Stimulated activated CD8-positive, alpha-beta memory T cell treated with anti-CD3 and anti-CD28 coated beads, Interleukin-4, amount 100 ng/mL, for 1 hour (primary cell): ENCODE measurements at places on chromosomes 4 and X.

- no peak for DNase-seq
Measured at GRCh38 chrX:95383778-95384177, 1300.9 kb upstream of the DIAPH2 start.

GRCh38 chr4:156073976-156074375 lies 120.3 kb upstream of the CTSO start:
- DNase-seq, result no peak

DNA sequence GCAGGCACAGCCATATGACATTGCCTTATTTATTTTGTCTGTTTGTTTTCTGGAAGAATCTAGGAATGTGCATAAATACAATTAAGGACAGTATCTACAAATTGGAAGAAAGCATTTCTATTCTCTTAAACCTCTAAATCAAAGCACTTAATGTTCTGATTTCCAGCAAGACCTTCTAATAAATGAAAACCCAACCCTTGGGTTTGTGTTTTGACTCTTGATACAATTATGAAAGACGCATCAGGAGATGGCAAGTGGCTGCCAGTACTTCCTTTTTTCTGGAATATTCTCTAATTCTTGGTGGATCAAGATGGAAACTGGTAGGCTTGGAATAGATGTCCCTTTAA lies 437 bp upstream of the CPE start:
- DNase-seq, result no peak

DNA sequence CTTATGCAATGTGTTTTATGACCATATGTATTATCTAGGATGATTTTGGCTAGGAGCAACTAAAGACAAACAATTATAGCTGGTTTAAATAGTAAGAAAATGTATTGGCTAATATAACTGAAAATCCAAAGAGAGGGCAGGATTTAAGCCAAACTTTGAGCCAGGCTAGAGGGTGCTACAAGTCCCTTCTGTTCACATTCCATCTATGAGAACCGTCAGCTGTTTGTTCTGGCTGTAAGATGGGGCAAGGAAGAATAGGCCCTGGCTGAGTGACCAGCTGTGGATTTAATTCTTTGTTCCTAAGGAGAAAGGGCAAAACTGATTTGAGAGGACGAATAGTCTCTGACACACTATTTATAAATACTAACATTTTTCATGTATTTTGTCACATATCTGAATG lies 79.2 kb upstream of the UGT8 start:
- no peak for DNase-seq

DNA sequence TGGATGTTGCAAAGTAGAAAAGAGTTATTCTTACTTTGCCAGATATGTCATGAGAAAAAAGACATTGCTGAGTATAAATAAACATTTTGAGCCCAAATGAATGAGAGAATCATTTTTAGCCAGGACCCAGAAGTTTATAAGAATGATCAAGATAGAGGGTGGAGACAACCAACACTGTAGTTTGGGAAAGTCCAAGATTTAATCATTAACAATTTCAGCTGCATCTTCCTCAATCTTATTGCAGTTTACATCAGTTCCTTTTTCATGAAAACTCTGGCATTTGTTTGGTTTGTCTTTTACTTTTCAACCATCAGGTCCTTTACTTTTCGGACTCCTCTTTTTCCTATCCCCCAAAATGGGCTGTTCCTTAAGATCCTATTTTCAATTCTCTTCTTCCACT lies 645.9 kb downstream of the ANKRD50 start:
- DNase-seq, result no peak

- DNase-seq, result no peak
Measured at GRCh38 chrX:106436691-106437090, 175.1 kb upstream of the RADX start.

- no peak for DNase-seq
Measured at GRCh38 chr4:76699751-76700310, 198.1 kb downstream of the SOWAHB start.

- no peak for DNase-seq
Measured at GRCh38 chr4:135411251-135411650, 1209.7 kb upstream of the PABPC4L start.

GRCh38 chr4:59938166-59938565 lies 1262.0 kb upstream of the ADGRL3 start:
- DNase-seq, result no peak

GRCh38 chr4:140774510-140774909 lies 18.3 kb upstream of the TBC1D9 start:
- no peak for DNase-seq

DNA sequence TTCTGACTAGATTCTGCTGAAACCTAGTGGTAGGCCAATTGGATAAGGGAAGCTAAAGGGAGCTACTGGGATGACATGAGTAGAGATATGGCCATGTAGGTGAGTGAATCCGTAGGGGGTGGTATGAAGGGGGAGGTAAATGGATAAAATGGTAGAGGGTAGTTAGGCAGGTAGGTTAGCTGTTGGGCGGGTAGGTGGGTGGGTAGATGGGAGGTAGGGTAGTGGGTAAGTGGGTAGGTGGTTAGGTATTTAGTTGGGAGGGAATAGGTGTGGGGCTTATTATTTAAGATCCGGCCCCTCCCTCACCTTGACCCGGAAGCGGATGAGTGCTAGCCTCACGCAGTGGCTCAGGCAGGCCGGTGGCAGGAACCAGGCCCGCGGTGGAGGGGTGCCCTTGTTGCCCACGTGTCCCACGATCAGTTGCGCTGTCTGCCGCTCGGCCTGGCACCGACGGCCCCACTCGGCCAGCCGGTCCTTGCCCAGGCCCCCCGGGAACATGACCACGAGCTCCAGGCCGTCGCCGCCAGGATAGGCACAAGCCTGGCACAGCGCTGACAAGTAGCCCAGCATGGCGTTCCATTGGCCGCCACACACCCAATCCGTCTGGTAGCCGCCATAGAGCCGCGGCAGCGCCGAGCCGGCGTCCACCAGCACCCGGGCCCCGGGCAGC lies 725 bp downstream of the FAM120C start:
- peak; percentile 34 for DNase-seq

GRCh38 chr4:189807031-189807430 lies 133.6 kb upstream of the FRG1 start:
- no peak for DNase-seq

DNA sequence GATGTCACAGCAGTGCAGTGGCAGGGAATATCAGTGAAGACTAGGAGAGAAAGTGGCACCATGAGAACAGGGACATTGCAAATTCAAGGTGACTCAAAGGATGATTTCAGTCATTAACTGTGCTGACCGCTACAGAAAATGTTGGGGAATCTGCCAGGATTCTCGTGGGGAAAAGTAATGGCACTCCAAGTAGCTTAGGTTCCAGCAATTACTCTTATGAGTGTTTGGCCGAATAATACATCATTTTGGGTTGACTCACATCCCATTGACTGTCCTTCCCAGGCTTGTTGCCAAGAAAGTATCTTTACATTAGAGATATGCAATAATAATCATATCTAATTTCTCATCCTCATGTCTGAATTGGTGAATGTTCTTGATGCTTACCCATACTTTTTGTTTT lies 1411.1 kb upstream of the PCDH7 start:
- no peak for DNase-seq

DNA sequence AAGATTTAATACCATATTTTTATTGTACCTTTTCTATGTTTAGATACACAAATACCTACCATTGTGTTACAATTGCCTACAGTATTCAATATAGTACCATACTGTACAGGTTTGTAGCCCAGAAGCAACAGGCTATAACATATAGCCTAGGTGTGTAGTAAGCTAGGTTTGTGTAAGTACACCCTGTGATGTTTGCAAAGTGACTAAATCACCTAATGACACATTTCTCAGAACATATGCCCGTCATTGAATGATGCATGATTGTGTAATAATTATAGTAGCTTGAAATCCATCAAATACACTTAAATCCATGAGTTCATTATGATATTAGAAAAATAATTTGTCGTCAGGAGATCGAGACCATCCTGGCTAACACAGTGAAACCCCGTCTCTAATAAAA lies 30.8 kb downstream of the GAB3 start:
- DNase-seq, result no peak

DNA sequence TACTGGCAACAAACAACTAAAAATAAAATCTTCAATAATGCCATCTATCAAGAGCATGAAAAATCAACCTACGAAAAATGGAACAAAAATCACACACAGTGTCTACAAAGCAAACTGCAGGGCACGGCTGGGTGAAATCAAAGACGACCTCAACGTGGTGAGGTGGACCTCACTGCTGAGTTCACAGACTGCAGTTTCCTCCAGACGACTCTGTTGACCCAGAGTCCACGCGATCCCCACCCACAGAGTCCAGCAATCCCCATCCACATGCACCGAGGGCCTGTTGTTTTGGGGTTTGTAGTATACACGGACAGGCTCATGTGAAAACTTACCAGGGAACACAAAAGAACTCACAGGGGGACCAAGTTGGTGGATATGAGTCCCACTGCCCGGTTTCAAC lies 31.1 kb upstream of the GTPBP6 start:
- DNase-seq, result no peak

- DNase-seq, result no peak
Measured at GRCh38 chr4:38330321-38330720, 333.7 kb upstream of the KLF3 start.

DNA sequence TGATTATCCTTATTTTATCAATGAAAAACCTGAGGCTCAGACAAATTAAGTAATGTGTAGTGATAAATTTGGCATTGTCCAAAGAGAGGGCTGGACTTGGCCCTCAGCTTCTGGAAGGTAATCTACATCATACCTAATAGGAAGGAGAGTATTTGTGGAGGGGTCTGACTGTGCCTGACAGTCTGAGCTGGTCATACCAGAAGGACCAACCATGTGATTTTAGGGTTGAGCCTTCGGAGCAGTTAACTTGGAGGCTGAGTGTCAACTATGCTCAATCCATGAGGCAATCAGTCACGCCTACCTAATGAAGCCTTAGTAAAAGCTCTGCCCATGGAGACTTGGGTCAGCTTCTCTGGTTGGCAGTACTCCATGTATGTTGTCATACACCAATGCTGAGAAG lies 136.4 kb downstream of the CPE start:
- DNase-seq, result no peak

DNA sequence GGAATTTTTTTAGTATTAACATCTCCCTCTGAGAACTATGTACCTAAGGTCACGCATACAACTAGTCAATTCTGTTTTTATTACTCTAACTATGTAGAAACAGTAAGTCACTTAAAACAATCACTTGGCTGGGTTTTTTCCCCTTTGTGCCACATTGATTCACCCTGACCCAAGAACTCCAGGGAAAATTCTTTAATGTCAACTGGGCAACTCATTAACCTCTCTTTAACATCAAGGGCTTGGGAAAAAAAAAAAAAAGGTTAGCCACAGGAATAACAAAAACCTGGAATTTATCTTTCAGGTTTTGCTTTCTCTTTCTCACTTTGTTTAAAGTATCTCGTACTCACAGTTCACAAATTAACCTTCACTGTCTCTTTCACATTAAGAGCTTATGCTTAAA lies 8.1 kb downstream of the RPL9 start:
- no peak for DNase-seq

- no peak for DNase-seq
Measured at GRCh38 chr4:69731241-69731640, 29.2 kb downstream of the SULT1B1 start.

- no peak for DNase-seq
Measured at GRCh38 chrX:21151051-21151450, 223.2 kb upstream of the CNKSR2 start.

DNA sequence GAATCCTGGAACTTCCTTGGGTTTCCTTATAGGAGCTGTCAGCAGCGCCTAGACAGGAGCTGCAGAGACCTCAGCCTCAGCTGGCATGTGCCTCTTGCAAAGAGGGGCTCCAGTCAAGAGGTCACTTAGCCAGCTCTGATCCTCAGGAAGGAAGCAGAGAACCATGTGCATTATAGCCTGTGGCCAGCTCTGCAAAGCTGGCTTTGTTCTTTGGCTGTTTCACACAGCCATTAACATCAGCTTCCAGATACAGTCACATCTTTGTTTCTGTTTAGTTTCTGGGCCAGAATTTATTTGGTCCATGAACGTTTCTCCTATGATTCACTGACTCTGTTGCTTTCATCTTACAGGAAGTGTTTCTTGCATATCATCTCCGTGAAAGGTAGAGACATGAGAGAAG lies 92.4 kb downstream of the CC2D2A start:
- DNase-seq, result no peak

DNA sequence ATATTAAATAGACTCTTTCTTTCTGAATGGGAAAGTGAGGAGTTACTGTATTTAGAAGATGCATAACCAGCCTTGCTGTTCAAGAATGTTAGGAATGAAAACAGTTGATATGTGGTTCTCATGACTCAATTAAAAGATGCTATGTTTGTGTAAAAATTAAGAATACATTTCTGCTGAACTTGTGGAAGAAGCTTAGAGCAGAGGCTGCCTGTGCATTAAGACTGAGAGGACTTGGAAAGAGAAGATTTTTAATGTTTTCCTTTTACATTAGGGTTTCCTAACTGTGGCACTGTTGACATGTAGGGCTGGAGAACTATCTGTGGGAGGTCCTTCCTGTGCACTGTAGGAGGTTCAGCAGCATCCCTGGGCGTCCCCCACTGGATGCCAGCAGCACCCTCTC lies 137.7 kb downstream of the GPR143 start:
- DNase-seq, result no peak

DNA sequence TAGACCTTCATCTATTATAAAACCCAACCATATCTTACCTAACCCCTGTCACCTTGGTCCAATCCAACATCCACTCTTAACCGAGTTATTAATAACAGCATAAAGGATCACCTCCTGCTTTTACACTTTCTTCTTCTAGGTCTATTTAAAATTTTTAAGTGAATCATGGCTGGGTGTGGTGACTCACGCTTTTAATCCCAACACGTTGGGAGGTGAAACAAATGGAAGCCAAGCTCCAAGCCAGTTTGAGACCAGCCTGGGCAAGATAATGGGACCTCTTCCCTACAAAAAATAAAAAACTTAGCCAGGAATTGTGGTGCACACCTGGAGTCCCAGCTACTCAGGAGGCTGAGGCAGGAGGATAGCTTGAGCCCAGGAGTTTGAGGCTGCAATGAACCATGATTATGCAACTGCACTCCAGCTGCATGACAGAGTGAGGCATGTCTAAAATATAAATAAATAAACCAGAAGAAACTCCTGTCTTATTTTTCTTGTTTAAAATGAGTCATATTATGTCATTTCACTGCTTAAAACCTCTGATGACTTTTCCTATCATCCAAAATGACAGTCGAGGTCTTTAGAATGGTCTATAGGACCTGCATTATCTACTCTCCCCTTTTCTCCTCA lies 188.4 kb downstream of the GASK1B start:
- no peak for DNase-seq

DNA sequence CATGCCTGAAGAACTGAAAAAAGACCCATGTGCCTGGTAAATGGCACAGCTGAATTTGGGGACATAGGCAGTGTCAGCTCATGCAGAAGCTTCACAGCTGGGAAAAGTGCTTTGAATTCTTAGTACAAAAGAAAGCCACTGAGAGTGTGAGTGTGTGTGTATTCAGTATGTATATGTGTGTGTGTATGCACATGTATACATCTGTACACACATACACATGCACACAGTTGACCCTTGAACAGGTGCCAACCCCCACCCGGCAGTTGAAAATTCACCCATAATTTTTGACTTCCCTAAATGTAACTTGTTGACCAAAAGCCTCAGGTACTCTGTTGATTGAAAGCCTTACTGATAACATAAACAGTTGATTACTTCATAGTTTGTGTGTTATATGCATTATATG lies 49.5 kb upstream of the ENPP6 start:
- no peak for DNase-seq
